ENCODE measurements at places on chromosomes 16 and 17. TPM values are rescaled to one million over a fixed set of nuclear protein-coding genes. Genes with fewer than 3 reads are reported as not detected.

Gene AIPL1
- 0.06 TPM for total RNA-seq

Gene KRTAP4-1
- total RNA-seq: not detected

Gene SLC52A1
- total RNA-seq: not detected

Gene HAP1
- total RNA-seq: not detected

Gene KRT17
- 7.1 TPM for total RNA-seq

Gene MEAK7
- 14.5 TPM for total RNA-seq

Gene MT1M
- 2.0 TPM for total RNA-seq

Gene LITAF
- total RNA-seq: 24.5 TPM

Gene KRTAP4-9
- not detected for total RNA-seq

Gene PDILT
- total RNA-seq: not detected

Gene WDR59
- 14.1 TPM for total RNA-seq

Gene DNAJA3
- total RNA-seq: 36.3 TPM

Gene PTX4
- total RNA-seq: 0.06 TPM

Data from aortic smooth muscle cell (primary cell).